OCI-LY7 (cell line): ENCODE measurements at places on chromosomes 6 and 20. TPM values are rescaled to one million over a fixed set of nuclear protein-coding genes. Genes with fewer than 3 reads are reported as not detected.

The MRPL18 gene
- 102 and 117 TPM in 2 replicates for total RNA-seq

The PRND gene
- total RNA-seq = not detected in 2 replicates

The GINS1 gene
- total RNA-seq = 29.9 and 30.8 TPM in 2 replicates

The GTSF1L gene
- 3.3 and 4.0 TPM in 2 replicates for total RNA-seq

The RNF217 gene
- total RNA-seq = not detected in 2 replicates

The SLC35D3 gene
- not detected in 2 replicates for total RNA-seq

The TMC2 gene
- not detected in 2 replicates for total RNA-seq

The ABHD12 gene
- total RNA-seq = 12.0 and 12.9 TPM in 2 replicates

The ARID1B gene
- total RNA-seq = 164 and 170 TPM in 2 replicates

The CDH4 gene
- total RNA-seq = not detected in 2 replicates

- DNase-seq = no peak
These were observed 123.9 kb downstream of the MAFB start for GRCh38 chr20:40565001-40565681.

DNA sequence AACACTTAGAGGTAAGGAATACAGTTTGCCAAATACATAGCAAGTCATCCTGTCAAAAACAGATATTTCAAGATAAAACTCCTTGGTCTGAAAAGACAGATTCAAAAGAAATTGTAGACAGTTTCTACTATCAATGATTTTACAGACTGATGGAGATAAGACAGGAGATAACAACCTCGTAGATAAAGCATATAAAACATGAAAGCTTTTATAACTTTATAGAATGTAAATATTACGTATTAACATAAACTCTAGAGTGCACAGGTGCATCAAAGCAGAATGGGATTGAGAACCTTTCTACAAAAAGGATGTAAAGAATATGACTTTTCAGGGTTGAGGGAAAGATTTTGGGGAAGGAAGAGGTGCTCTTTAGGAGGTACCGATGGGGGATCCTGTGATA lies 158.0 kb upstream of the CENPW start:
- DNase-seq = no peak

DNA sequence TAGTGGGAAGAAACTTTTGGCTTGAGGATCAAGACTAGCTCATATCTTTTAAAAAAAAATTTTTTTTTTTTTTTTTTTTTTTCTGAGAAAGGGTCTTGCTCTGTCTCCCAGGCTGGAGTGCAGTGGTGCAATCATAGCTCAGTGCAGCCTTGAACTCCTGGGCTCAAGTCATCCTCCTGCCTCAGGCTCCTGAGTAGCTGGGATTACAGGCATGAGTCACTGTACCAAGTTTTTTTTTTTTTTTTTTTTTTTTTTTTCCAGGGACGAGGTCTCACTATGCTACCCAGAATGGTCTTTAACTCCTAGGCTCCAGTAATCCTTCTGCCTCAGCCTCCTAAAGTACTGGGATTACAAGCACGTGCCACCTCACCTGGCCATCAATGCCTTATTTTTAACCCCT lies 27.9 kb downstream of the GCLC start:
- DNase-seq = no peak

GRCh38 chr6:38346291-38347079 lies 293.2 kb downstream of the BTBD9 start:
- DNase-seq = no peak

DNA sequence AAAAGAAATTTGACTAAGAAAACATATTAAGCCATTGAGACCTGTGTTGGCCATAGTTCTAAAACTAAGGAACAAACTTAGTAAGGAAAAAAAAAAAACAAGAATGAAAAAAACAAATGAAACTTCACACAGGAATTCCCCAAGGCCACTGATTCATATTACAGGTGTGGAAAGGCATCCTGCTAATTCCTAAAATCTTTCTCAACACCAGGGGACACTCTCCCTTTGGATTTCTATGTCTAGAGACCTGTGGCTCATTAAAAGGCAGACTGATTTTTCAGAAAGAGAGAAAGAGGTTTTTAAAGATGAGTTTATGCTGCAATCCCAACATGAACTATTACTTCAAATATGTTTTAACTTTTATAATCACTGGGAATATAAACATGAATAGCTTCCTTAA lies at the start of gene OR12D1:
Gene OR12D1 (plus strand): TSS at position 341 of the 400 bp plus-strand sequence.
- no peak for DNase-seq

DNA sequence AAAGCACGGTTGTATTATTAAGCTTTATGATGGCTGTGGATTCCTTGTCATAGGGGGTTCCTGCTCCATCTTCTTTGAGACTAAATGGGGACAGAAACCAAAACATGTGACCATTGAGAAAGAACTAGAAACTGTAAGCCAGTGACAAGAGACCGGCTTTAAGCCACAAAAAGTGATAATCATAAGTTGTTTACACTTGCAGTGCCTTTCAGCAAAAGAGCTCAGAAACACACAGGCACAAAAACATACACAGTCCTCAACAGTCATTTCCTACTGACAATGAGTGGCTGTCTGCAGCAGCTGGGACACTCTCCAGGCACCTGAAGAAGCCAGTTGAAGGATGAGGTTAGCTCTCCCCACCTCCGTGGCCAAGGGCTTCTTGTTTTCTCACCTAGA lies 20.0 kb upstream of the UBE2J1 start:
- peak; percentile 54 for DNase-seq

DNA sequence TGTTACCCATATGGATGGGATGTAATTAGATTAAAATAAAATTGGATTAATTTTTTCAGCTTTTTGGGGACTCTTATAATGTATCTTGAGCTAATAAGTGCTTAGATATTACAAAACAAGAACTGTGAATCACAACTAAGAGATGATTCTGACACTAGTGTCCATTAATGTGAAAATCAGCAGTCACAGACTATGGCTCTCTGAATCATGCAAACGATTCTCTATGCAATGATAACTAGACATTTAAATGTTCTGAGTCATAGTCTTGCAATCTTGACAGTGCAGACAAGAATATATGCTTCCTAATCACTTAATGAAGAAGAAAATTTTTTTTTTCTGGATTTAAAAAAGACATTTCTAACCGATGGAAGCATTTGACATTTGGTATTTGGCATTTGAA lies 82.2 kb upstream of the OPRM1 start:
- DNase-seq = no peak

DNA sequence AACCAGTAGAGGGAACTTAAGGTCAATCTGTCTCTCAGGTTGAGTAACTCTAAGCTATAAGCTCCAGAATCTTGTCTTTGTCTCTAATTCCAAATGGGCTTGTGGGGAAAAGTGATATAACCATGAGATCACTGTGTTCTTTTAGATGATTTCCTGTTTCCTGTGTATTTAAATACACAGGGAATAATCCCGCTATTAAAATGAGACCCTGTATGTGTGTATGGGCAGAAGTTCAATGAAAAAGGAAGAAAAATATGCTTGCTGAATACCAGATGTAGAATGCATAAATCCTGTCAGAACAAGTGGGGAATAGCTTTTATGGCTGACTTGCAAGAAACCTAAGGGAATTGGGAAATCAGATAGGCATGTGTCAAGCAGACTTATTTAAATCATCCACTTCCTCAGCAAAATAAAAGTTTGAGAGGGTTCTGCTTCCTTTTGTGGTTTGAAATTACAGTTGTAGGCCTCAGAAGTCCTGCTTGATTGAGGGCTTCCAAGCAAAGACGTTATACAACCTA lies 164.7 kb upstream of the PDE7B start:
- DNase-seq = no peak

- no peak for DNase-seq
These were observed 174.3 kb upstream of the TNFAIP3 start for GRCh38 chr6:137692806-137693205.

DNA sequence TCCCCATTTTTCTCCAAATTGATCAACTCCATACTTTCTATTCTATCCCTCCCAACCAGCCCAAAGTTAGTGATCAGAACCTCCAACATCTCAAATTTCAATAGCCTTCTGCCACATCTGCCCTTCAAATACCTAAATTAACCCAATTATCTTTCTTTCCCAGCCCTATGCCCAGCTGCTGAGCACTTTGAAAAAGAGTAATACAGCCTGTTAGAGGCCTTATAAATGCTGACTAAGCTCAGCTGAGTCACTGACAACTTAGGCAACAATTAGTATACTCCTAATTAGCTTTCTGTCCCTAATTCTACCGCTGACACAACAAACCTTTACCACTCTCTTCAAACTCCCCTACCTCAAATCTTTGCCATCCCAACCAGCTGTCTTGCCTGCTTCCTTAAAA lies 23.5 kb downstream of the RUNX2 start:
- DNase-seq = no peak

DNA sequence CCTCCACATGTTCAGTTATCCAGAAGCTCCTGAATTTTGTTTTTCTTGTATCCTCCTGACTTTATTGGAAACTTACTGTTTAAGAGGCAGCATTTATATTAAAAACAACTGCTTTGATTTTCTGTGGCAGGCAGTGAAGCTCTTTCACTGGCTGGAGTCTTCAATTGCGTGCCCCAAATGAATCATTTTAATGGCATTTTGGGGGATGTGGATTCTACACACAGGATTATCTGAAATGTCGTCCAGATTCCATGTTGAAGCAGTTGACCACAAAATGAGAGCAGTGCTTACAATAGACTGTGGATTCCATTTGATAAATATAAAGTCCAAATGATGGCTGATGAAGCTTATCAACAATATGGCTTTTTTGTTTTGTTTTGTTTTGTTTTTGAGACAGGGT lies 41.0 kb upstream of the HIVEP1 start:
- no peak for DNase-seq

GRCh38 chr20:25197183-25197869 lies 1.8 kb downstream of the ENTPD6 start:
- DNase-seq = no peak

GRCh38 chr20:14245368-14245970 lies 91.9 kb downstream of the FLRT3 start:
- no peak for DNase-seq

- DNase-seq = no peak
These were observed 209.0 kb upstream of the ECI2 start for GRCh38 chr6:4344317-4344899.

DNA sequence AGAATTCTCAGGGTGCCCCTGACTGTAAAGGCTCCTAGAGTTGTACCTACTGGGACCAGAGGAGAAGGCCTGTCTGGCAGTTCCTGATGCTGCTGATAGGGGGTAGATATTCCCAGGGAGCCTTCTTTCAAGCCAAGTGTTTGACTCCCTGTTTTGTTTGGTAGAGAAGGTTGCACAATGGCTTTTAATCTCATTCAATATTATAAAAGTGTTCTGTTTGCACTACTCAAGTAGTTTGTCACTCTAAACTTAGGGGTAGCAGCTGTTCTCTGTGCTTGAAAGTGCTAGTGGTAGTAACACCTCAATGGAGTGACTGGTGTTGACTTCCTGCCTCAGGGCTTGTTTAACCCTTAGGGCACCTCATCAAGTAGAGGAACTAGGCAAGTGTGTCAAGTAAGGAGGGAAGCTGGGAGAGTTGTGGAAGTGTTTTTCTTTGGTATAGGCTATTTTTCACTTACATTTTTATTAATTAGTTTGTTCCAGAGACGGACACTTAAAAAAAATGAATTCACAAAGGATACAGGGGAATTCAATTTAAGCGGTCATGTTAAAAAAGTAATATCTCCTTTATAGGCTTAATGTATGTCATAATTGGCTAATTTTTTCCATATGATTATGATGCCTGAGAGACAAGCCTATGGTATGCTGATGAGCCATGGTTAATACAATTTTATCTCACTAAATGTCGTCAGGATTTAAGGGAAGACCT lies 38.1 kb downstream of the BICRAL start:
- DNase-seq = peak; percentile 41

- no peak for DNase-seq
These were observed 115.4 kb downstream of the PFDN4 start for GRCh38 chr20:54323227-54323734.

DNA sequence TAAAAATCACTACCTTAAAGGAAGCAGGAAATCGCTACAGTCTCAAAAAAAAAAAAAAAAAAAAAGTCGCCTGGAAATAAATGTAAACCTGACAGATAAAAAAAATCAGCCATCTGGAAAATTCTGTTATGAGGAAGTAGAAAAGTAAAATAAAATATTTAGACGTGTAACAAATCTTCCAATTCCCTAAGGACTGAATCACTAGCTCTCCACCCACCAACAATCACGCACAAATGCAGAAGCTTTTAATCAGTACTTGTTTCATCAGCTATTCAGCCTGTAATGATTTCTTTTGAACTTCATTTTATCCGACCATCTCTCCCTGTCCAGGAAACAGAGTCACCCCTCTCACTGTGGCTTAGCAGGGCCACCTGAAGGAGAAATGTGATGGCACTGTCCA lies 59.0 kb downstream of the SLC23A2 start:
- DNase-seq = peak; percentile 32

GRCh38 chr6:74946961-74947360 lies 258.9 kb downstream of the COL12A1 start:
- no peak for DNase-seq

DNA sequence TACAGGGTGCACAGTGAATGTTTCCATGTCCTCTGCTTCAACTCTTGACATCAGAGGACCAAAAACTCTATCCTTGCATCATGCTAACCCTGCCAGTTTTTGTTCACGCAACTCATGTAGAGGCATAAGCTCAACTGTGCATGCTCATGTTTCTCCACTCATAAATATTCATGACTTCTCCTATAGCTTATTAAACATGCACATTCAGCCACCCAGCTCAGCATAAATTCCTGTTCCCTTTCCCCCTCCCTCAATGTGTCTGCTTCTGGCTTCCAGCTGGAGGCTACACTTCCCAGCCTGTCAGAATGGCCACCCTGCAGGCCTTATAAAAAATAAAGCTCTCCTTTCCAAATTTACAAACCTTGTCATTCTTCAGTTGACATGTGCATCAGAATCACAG lies 154.6 kb downstream of the KIF16B start:
- no peak for DNase-seq

DNA sequence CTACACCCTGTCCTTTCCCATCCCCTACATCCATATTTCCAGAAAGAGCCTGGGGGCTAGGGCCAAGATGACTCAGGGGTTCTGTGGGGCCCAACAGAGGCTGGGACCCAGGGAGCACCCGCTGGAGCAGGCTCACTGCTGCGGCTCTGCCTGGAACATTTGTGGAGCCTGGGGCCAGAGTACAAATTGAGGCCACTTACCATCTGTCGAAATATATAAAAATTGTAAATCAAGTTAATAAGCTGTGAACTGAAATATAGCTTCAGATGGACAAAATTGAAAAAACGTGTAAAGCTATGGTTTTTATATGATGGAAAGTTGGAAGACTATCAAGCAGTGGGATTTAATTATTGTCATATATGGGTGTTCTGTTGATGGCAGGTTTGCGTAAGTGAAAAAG lies 82.9 kb upstream of the ATXN1 start:
- no peak for DNase-seq

GRCh38 chr6:124053315-124053714 lies 249.7 kb downstream of the NKAIN2 start:
- DNase-seq = no peak
